ENCODE measurements at places on chromosomes 2 and 18.
A peak's percentile ranks its signal among the peaks of the same experiment; 100 is the strongest.

GRCh38 chr18:79953971-79954651 is 2.7 kb upstream of the SLC66A2 start:
- DNase-seq, result no peak

GRCh38 chr2:22209545-22209944 is 1085.8 kb downstream of the TDRD15 start:
- no peak for DNase-seq

DNA sequence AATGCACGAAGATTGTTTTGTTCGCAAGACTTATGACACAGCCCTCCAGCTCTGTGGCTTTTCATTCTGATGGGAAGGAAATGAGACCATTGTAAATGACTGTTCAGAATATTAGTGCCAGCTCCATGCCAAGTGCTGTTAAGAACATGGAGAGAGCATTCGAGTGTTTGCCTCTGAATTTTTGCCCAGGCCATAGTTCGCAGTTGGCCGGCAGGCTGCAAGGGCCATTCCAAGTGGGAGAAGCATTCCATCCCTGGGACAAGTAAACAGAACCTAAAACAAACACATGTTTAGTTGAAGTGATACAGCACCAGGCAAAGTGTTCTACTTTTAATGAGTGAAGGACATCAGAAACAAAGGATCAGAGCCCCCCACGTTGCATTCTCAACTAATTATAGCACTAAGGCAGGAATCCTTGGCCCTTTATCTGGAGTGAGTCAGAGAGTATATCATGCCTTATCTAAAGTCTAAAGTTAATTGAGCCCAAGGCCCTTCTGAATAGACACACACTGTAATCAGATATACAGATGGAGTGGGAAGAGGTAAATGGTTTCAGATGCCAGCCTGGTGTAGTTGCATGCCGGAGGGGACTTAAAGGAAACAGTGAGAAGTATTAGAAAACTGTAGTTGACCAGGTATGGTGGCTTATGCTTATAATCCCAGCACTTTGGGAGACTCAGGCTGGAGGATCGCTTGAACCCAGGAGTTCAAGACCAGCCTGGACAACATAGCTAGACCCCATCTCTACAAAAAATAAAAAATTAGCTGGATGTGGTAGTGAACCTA is 53.3 kb downstream of the NEDD4L start:
- DNase-seq, result no peak

GRCh38 chr2:162016080-162016479 is 57.9 kb downstream of the DPP4 start:
- DNase-seq, result no peak

DNA sequence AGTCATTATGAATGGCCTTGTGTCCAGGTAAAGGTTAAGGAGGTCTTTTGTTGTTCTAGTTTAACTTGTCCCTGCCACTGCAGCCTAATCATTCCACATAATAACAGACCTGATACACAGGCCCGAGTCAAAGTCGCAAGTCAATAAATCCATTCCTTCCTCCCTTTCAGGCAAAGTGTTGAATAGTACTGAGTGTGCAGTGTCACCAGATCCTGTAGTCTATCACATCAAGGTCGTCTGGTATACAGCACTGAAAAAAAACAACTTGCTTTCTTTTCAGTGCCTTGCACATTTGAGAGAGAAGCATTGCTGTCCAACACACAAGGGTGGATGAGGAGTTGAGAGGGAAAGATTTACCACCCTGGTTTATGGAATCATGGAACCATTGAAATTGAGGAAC is 606.2 kb downstream of the BCL11A start:
- no peak for DNase-seq

DNA sequence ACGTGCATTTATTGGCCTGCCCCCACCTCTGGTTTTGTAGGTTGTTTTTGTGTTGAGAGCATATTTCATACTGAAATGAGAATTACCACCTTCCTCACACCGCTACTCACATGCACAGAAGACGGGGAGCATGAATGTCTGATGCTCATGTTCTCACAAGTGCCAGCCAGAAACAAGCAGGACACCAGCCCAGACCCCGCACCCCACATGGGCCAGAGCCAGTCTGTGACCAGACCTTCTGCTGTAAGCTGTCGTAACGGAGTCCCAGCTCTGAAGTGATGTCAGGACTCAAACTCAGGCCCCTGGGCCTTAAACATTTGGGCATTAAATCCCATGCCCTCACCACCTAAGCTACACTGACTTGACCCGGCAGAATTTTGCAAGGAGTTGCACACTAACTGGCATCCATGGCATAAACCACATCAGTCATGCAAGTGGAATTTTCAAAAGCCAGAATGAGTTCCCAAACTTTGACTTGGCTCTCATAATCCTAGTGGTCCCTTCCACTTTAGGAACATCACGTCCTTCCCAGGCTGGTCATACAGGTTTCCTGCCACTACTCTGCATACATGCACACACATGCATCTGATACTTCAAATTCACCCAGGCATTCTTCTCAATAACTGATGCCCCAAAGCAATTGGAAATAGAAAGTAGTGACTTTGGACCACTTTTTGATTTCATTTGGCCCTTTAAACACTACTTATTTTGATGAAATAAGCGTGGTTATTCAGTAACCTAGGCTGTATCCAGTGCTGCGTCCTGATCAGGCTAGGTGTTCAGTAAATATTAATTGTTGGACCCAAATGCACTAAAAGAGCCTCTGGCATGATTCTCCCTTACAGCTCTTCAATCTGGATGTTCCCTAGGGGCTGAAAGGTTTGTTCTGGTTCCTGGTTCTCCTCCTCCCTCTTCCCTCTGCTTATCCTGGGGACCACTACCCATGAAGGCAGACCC is 223.1 kb upstream of the ID2 start:
- DNase-seq, result no peak

DNA sequence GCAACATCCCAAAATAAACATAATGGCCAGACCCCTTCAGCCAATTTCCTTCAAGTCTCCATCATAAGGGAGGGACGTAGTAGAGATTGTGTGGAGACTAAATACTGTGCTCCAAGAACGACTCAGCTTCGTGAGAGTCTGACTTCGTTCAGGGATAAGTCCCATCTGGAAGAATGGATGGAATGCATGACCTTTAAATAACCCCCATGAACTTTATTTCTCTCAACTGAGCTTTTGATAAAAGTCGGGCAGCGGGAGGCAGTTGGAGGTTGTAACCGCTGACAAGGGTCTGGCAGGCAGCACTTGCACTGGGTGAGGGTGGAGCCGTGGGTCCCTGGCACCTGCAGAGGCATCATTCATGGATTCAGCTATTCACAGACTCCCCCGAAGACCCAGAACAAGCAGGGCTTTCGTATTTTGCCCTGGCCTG is 115.9 kb downstream of the ZFP36L2 start:
- no peak for DNase-seq

DNA sequence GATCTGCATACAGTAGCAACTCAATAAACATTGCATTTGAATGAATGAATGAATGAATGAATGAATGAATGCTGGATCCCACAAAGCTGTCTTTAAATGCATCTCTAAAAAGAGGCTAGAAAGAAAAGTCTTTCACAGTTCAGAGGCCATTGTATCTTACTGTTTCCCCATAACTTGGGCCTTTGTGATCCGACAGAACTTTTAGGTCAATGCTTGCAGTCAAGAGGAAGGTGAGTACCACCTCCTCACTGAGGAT is 119.9 kb upstream of the COPS8 start:
- DNase-seq, result no peak

GRCh38 chr18:28725876-28726275 is 548.9 kb upstream of the CDH2 start:
- DNase-seq, result no peak

- DNase-seq, result no peak
Measured at GRCh38 chr18:10687161-10687925, 161.5 kb downstream of the NAPG start.

- no peak for DNase-seq
Measured at GRCh38 chr2:134226601-134227000, 27.3 kb upstream of the MGAT5 start.

DNA sequence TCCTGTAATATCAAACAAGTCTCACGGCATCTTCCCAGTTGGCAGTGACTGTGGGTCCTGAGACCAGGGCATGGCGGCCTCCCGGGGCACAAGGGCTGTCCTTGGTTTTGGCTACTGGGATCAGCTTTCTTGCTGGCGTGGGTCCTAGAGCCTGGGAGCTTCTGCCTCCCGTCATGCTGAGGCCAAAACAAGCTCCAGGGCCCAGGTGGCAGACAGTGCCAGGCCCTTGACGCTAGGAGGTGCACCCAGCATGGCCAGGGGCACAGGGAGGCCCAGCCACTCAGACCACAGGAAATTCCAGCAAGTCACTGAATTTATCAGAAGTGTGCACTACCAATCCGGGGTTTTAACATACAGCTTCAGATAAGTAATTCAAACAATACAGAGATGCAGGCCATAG is 184.7 kb downstream of the EIPR1 start:
- no peak for DNase-seq

DNA sequence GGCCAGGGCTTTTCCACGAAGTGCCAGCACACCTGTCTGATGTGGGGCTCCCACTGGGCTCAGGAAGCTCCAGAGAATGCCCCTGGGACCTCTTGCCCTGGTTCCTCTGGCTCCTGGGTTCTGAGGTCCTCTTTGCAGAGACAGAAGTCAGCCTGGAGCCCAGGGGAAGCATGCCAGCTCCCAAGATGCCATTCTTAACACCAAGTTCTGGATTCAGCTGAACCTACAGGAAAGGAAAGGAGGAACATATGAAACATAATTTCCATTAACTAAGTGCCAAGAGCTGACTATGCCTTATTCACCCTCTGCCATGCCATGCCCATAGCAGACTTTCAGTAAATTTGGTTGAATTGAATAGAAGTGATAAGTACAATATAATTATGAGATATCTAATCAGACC is 21.9 kb downstream of the FAM124B start:
- no peak for DNase-seq

GRCh38 chr2:108833219-108833618 is 46.6 kb downstream of the CCDC138 start:
- no peak for DNase-seq

- DNase-seq, result peak; percentile 32
Measured at GRCh38 chr2:232521959-232522622, 1.9 kb downstream of the PRSS56 start.

Measured in stimulated activated CD8-positive, alpha-beta memory T cell treated with anti-CD3 and anti-CD28 coated beads, Interleukin-7, amount 100 ng/mL, for 1 hour (primary cell).